ENCODE measurements at places on chromosomes 3 and 15. TPM values are rescaled to one million over a fixed set of nuclear protein-coding genes. Genes with fewer than 3 reads are reported as not detected.
A peak's percentile ranks its signal among the peaks of the same experiment; 100 is the strongest.

DNA sequence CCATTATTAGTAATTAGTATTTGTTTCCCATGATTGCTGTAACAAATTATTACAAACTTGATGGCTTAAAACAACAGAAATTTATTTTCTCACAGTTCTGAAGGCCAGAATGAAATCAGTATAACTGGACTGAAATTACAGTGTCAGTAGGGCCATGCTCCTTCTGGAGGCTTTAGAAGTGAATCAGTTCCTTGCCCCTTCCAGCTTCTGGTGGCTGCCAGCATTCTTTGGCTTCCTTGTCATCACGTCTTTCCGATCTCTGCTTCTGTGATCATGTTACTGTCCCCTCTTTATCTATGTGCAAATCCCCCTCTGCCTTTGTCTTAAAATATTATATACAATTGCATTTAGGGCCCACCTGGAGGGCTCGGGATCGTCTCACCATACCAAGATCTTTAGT, 92.0 kb downstream of the FOXB1 start:
- DNase-seq: no peak

GRCh38 chr3:147872568-147872967, 463.4 kb downstream of the ZIC1 start:
- DNase-seq: no peak

DNA sequence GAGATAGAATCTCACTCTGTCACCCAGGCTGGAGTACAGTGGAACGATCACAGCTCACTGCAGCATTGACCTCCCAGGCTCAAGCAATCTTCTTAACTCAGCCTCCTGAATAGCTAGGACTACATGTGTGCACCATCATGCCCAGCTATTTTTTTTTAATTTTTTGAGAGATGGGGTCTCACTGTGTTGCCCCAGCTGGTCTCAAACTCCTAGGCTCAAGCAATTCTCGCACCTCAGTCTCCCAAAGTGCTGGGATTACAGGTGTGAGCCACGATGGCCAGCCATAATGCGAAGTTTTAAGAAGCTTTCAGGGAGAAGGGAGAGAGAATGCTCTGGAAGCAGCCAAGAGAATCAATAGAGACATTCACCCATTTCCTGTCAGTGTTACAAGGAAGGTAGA, 42.7 kb downstream of the PRKAR2A start:
- no peak for DNase-seq

DNA sequence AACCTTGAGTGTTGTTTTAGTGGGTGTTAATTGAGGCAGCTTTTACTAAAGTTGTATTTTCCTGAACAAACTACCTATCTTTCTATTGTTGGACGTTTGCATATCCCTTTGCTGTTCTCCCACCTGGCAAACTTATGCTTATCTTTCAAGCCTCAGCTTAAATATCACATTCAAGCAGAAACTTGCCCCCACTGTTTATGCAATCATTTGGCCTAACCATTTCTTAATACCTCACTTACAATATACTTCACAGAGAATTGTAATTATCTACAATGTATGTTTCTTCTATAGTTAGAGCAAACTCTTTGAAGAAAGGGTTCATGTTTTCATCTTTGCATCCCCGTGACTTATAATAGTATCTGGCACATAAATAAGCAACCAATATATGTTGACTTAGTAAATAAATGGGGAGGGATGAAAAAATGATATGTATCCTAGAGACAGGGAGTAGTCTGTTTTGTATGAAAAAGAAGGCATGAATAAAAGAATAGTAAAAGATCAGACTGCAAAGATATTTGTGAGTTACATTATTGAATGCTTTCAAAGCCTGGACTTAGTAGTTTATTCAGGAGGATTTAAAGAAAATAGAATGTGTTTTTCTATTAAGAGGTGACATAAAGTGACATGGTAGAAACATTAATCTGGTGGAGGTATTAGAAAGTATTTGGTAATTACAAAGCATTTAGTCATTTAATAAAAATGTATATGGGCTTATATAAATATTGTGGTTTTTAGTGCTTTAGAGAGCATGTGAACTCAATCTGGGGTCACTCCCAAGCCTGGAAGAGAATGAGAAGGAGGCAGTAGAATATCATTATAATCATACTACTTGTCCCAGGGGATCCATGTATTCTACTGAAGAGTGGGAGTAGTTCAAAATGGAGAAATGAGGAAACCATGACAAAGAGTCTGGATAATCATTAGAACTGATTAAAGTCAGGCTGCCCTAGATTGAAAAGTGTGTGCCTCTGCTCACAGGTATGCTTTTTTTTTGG, 60.0 kb upstream of the DCBLD2 start:
- peak; percentile 32 for DNase-seq

DNA sequence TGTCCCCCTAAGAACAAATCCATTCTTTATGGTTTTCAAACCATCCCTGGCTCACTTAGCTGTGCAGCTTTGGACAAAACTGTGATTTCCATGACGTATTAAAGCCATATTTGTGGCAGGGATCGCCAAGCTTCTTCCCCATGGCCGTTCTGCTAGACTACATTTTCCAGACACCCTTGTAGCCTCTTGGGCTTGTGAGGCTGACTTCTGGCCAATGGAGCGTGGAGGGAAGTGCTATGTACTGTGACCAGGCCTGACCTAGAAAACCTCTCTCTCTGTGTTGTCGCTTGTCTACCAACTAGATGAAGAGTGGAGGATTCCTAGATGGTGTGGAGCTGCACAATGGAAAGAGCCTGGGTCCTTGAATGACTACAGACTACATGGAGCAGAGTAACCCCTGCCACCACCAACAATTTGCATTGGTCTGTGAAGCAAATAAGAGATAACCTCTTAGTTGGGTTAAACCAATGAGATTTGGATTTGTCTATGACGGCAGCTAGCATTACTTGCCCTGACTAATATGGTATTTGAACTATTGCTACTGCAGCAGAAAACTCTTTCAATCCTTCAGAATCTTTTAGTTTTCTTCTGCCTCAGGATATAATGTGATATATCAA, 22.1 kb upstream of the MGLL start:
- no peak for DNase-seq

DNA sequence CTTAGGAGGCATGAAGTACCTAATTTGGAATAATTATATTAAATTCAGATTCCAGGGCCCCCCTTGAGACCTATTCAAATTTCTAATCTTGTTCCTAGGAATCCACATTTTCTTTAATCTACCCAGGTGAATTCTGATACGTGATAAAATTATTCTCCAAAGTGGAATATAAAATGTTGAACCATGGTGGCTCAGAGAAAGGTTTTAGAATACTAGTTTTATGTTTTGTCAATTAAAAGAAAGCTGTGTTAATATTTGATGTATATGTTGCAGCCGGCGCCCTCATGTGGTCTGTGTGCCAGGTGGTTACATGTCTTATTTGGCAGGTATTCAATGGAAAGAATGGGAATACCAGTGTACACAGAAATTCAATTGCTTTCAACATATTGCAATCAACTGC, 321.8 kb downstream of the FEZF2 start:
- DNase-seq: peak; percentile 61

GRCh38 chr15:94602754-94603470, 371.6 kb downstream of the MCTP2 start:
- DNase-seq: peak; percentile 68

GRCh38 chr15:77295446-77295845, 124.5 kb downstream of the PEAK1 start:
- DNase-seq: no peak

DNA sequence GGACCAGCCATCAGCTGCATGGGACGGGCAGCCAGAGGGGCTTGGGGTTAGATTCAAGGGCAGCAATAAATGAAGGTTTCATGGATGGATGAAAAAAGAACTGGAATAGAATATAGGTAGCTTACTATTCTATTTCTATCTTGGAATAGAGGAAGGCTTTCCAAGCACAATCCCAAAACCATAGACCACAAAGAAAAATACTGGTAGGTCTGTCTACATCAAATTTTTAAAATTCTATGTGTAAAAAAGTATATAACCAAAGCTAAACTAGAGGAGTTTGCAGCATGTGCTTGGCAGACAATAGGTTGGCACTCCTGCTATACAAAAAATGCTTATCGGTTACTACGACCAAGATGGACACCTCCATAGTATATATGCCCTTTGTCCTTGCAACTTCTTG, 7.2 kb upstream of the FBLN2 start:
- no peak for DNase-seq

DNA sequence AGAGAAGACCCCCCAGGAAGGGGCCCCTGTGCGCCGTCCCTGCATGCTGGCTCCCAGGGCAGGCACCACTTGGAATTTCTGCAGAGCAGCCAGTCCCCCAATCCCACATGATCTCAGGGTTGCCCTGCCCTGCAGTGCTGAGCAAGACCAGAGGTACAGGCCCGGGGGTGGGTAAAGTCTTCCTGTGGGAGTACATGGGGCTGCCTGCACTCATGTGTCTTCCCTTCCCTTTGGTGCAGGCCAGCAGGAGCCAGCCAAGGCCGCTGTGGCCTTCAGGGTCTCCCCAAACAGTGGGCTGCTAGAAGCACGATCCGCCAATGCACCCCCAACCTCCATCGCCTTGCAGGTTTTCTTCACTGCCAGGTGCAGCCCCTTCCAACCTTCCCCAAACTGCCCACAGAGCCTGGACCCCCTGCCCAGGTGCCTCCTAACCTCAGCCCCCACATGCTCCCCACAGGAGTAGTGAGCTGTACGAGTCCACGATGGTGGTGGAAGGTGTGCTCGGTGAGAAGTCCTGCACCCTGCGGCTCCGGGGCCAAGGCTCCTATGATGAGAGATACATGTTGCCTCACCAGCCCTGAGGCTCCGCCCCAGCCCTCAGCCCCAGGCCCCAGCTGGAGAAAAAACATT, 15.0 kb downstream of the ACAA1 start:
- no peak for DNase-seq

DNA sequence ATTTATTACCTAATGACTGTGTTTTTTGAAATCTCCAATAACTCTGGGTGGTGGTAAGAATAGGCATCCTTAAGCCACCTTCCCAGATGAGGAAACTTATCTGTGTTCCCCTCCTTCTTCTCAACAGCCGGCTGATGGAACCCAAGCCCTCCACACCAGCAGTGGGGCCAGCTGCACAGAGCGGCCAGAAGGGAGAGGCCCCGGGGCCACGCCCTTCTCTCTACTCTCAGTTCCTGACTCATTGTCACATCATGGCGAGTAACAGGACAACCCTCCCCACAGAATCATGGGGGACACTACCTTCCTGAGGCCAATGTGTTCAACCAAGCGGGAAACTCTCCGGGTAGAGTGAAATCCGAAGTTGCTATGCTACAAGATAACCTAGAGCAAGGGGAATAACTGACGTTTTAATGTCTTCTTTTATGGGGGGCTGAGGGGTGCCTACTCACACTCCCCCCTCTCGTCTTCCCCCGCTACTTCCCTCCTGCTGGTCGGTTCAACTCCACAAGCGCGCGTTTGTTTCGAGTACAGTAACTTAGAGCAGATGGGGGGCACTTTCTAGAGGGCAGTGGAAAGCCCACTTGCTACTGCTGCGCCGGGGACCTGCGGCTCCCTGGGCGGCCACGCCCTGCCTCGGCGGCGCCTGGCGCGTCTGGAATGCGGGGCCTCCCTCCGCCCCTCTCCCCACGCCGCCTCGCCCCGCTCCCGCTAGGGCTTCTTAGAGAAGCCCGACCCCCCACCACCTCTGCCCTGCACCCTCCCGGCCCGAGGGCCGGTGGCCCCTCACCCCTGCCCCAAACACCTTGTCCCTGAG, 621 bp downstream of the ANXA2 start:
- DNase-seq: no peak

- DNase-seq: no peak
Observed at GRCh38 chr3:44870375-44871061, 3.9 kb upstream of the TGM4 start.

DNA sequence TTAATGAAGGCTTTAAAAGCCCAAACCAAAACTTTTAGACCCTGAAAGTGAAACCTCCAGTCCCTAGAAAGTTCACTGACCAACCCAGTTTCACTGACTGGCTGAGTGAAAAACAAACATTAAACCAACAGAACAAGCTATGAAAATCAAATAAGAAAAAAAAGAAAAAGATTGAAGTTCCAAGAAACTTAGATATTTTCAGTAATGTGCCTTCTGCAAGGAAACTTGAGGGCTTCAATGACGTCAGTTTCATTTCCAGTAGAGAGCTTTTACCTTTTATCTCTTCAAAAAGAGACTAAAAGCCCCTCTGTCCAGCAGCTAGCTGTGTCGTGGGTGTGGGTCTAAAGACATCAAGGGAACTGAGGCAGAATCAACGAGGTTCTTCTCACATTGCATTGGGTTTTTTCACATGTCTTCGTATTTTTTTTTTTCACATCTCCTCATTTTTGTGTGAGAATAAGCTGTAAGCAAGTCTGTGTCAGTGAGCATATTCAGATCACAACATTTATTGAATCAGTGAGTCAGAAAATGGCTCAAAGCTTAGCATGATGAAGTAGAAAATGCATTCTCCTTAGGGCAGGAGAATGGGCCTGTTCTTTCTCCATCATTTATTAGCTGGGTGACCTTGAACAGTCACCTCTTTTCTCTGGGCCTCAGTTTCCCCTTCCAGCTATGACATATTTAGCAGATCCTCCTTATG, 54.8 kb upstream of the BCL6 start:
- no peak for DNase-seq

KLHL40 gene
- total RNA-seq: not detected

CKMT1A gene
- not detected for total RNA-seq

Data from endothelial cell of umbilical vein (primary cell).